Activated CD4-positive, alpha-beta T cell treated with anti-CD3 and anti-CD28 coated beads, Interleukin-2, amount 50 U/mL, for 1 hour (primary cell): ENCODE measurements at places on chromosomes 7 and 10.

GRCh38 chr10:106380706-106381105 lies 783.8 kb downstream of the SORCS1 start:
- no peak for DNase-seq

DNA sequence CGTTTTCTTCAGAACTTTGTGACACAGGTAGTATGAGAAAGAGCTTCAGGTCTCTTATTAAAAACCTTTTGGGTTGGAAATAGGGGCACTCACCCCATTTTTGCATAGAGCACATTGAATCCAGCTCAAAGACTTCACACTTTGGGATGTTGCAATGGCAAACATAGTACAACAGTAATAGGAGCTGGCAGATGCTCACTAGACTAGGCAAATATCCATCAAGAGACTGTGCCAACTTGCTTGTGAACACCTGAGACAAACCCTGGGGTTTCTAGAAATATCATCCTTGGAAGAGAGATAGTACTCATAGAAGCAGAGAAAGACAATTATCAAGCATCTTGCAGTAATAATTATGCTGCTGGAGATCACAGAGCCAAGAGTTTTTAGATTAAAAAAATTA lies 280.0 kb downstream of the CACNA2D1 start:
- no peak for DNase-seq

- DNase-seq = no peak
Observed at GRCh38 chr10:76454506-76455140, 1023.2 kb downstream of the LRMDA start.

- no peak for DNase-seq
Observed at GRCh38 chr7:44191171-44191570, 1.9 kb upstream of the GCK start.

- DNase-seq = no peak
Observed at GRCh38 chr7:15681186-15681585, 5.3 kb downstream of the MEOX2 start.

- no peak for DNase-seq
Observed at GRCh38 chr10:51879238-51879637, 179.8 kb upstream of the CSTF2T start.

DNA sequence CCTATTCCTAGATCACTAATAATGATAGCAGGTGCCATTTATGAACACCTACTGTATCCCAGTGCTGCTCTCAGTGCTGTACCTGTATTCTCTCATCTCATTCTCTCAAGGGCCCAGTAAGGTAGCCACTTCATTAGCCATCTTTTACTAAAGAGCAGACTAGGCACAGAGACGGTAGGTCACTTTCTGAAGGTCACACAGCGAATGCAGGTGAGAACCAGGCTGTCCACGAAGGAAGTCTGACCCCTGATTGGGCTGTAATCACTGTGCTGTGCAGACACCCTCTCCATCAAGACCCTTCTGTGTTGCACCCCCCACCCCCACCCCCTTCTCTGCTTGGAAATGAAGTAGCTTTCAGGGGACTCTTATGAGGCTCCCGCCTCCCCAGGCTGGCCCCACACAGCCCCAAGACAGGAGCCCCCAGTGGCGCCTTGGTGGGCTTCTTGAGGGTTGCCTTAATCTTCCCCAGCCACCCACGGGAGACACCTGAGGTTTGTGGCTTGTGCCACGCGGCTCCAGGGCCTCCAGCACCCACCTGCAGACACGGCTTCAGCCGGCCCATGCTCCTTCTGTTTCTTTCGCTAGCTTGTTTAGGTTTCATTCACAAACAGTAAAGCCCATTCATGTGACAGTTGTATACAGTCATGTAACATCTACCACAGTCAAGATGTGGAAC lies 81.7 kb upstream of the FAM20C start:
- no peak for DNase-seq

GRCh38 chr7:12315049-12315448 lies 88.6 kb downstream of the VWDE start:
- DNase-seq = no peak

GRCh38 chr7:134856091-134856490 lies 76.7 kb downstream of the CALD1 start:
- no peak for DNase-seq

GRCh38 chr7:137656850-137657232 lies 189.9 kb downstream of the DGKI start:
- DNase-seq = no peak
